GM12865 (cell line): ENCODE measurements at places on chromosomes 12 and 14.

DNA sequence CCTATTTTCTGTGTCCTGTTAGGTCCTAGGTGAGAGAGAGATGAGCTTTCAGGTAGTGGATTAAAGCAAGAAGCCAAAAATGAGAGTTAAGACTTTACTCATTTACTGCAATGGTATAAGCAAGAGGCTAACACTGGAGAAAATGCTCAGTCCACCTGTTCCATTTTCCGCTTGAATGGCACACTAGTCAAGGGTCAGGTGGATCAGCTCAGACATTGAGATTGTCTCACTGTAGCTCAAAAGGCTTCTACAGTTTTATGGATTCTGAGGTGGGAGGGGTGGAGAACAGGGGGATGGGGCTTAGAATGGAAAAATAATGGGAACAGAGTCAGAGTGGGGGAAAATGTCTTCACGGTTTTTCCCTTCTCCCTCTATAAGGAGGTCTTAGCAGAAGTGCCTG is 57.3 kb upstream of the MUCL1 start:
- DNase-seq: no peak

DNA sequence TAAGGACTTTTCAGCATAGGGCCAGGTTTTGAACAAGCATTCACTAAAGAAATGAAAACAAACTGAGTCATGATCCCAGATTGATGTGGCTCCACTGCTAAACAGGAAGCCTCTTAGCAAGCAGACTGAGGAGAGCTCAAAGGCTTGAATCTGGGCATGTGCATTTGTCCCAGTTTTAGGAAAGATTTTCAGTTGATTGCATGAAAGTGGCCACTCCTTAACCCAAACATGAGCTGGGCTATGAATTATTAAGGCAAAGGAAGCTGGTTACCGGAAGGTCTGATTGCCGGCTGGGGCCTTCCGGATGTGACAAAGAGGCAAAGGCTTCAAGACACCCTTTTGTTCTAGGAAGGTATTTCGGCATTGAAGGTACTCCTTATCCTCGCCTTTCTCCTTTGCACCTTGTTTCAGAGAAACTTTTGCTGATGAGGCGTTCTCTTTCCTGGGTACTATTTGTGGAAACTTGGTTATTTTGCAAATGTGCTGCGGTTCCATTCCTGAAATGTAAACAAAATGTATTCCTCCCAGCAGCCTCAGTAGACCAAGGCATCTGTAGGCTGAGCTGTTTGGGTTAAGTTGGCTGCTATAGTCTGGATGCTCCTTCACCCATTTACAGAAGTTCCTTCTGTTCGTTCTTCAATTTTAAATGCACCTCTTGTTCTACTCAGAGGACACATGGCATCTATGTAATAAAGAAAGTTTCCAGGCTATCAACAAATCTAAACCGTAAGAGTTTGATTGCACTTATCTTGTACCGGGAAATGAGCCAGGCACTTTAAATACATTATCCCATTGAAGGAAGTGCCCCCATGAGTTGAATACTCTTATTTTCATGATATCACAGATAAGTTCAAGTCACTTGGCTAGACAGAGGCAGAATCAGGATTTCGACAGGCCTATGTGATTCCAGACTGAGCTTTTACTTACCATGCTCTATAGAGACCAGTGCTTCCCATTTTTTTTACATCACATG is 115.6 kb upstream of the METAP2 start:
- DNase-seq: no peak

- DNase-seq: no peak
Measured at GRCh38 chr12:47158792-47159191, 79.0 kb upstream of the AMIGO2 start.

GRCh38 chr12:67269633-67270573 is 745 bp downstream of the CAND1 start:
- DNase-seq: peak; percentile 53

GRCh38 chr12:62977418-62977817 is 42.5 kb upstream of the PPM1H start:
- no peak for DNase-seq

- DNase-seq: peak; percentile 5
Measured at GRCh38 chr14:58884442-58884841, 246.7 kb downstream of the DACT1 start.

- DNase-seq: no peak
Measured at GRCh38 chr14:62409626-62410300, 635.5 kb downstream of the KCNH5 start.
